NB4 (cell line): ENCODE measurements at places on chromosomes 12 and 14.

DNA sequence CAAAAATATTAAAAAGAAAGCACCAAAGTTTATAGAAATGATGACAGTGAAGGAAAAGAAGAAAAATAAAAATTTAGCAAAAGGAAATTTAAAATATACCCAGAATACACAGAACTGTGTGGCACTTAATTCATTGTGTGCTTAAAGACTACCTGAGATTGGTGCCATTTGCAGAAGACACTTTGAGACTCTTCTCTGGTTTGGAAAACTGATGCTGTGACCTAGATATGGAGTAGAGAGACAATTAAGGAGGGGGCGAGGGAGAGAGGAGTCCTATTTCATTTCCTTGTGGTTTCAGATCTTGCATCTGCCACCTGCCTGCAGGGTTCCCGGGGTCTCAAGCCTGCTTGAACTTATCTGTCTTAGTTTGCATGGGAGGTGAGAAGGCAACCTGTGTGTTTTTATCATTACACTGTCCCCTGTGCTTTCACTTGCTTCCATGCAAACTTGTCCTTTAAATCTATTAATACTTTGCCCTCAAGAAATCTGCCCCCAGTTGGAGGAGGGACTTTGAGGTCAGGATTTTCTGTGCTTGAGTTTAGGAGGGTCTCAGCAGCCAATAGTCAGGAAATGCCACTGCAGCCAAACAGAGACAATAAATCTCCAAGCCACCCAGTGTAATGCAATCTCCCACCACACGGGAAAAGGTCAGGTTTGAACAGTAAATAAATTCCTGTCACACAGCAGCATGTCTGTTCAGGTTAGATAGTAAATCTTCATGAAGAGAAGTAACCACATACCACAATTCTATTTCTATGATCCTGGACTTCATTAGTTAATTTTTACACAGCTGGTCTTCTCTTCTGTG lies 119.4 kb downstream of the CAND1 start:
- no peak for DNase-seq

DNA sequence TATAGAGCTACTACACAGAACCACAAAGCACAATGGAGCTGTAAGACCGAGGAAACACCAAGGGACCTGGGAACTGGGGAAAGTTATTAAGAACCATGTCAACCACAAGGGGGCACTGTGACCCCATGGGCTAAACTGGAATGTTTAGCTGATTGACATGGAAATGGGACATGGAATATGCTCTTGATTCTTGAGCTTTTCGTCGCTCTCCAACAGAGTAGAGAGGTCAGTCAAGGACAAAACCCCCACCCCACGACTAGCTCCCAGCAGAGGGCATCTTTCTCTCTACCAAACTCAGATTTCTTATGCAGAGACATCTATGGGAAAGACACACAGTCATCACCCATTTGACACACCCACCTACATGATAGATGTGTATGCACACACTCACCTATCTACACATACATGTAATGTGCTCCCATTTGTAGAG lies 10.1 kb downstream of the NDRG2 start:
- peak; percentile 87 for DNase-seq

- no peak for DNase-seq
Measured at GRCh38 chr12:126431767-126432166, 1366.5 kb downstream of the AACS start.

DNA sequence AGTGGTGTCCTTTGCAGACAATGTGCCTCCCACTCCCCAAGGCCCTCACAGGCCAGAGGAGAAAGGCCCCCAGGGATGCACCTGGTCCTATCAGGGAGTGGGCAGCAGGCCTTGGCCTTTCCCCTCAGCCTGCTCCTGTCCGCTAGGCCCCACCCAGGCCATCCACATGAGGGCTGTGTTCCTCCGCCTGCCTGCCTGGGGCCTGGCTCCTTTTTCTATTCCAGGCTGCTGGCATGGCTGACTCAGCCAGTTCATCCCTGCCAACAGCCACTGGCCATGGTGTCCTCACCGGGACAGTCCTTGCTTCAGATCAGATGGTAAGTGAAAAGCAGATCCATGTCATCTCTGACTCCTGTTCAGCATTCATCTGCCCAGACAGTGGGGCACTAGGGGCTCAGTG lies 13.4 kb downstream of the ISM2 start:
- no peak for DNase-seq

GRCh38 chr14:62304257-62304656 lies 542.0 kb downstream of the SNAPC1 start:
- DNase-seq, result no peak

- DNase-seq, result no peak
Measured at GRCh38 chr12:62103748-62104147, 156.5 kb upstream of the USP15 start.

GRCh38 chr12:97940629-97941028 lies 478.0 kb downstream of the RMST start:
- no peak for DNase-seq

DNA sequence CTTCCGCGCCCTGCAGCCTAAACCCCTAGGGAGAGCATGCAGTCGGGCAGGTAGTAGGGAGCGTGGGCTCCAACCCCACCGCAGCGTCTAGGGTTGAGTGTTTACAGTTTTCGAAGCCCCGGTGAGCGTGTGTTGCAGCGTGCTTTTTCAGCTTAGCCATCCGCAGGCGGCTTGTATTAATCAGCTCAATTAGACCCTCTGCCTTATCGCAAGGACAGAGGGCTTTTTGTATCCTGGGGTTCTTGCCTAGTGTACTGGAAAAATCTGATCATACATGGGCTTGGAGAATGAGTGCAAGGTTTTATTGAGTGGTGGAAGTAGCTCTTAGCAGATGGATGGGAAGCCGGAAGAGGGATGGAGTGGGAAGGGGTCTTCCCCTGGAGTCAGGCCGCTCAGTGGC lies 44.4 kb upstream of the GNG2 start:
- no peak for DNase-seq

DNA sequence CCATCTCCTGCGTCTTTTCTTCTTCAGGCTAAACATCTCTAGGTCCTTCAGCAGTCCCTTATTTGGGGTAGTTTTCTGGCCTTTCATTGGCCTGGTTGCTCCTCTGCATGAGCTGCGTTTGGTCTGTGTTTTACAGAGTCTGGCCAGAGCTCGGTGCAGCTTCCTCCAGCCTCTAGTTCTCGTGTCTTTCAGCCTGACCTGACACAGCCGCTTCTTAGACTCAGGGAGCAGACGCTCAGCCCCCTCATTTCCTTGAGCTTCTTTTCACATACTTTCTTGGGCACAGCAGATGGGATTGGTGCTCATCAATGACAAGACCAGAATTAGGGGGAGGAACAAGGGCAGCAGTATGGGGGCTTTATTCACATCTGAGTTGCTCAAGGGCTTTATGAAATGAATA lies 13.6 kb upstream of the GSG1 start:
- DNase-seq, result no peak

DNA sequence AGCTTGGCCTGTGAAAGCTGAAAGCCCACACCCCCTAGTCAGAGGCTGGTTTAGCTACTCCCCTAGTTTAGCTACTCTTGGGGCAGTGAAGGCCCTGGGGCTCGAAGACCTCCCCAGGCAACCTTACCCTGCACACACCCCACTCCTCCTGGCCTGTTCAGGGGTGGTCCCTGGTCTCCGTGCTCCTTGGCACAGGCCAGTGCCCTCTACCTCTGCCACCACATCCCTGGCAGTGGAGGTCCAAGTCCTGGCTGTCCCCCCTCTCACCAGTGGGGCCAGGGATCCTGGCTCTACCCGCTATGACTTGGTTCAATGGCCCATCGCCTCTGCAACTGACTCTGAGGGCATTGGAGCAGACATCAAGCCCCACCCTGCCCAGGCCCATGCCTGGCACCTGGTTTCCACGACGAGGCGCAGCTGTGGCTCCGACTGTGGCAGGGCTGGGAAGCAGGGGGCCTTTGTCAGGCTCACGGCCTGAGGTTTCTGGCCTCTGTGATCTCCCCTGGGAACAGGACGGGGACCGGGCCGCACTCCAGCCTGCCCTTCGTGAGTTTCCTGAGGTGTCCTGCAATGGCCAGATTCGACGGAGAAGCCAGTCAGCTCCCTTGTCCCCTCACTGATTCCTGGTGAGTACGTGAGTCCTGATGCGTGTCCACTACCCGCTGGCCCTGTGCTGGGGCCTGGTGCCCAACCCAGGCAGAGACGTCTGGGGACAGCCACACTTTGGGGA lies 5.7 kb downstream of the TMEM121 start:
- no peak for DNase-seq

GRCh38 chr12:65715961-65716360 lies 108.3 kb upstream of the HMGA2 start:
- no peak for DNase-seq

- DNase-seq, result no peak
Measured at GRCh38 chr14:100439781-100440180, 116.6 kb downstream of the SLC25A47 start.

DNA sequence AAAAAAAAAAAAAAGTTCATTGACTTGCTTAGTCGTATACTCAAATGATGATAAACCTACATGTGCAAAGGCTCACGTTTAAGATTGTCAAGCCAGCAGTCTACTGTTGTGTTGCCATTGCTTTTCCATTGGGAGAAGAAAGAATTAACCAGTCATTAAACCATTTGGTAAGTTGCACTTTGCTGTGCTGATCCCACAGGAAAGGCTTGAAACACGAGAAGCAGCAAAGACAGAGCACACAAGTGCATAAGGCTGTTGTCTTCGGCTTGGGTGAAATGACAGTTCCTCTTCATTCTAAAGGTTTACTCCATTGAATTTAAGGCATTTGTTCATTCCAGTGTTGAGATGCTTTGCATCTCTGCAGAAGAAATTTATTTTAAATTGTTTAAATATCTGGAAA lies 50.1 kb downstream of the ZC3H14 start:
- no peak for DNase-seq

DNA sequence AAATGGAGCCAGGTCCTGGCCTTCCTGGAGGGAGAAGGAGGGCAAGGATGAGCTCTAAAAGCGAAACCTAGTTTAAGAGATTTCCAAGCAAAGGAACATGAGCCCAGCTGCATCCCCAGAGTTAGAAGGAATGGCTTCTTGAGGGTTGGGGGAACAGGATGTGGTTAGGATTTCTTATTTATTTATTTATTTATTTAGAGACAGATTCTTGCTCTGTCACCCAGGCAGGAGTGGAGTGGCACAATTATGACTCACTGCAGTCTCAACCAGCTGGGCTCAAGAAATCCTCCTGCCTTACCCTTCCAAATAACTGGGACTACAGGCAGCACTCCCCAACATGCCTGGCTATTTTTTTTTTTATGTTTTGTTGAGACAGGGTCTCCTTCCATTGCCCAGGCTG lies 25.3 kb upstream of the TMEM106C start:
- peak; percentile 46 for DNase-seq

GRCh38 chr12:47949441-47950341 lies 13.7 kb upstream of the TMEM106C start:
- DNase-seq, result peak; percentile 75

GRCh38 chr12:113162102-113163029 lies 12.8 kb downstream of the CFAP73 start:
- no peak for DNase-seq

DNA sequence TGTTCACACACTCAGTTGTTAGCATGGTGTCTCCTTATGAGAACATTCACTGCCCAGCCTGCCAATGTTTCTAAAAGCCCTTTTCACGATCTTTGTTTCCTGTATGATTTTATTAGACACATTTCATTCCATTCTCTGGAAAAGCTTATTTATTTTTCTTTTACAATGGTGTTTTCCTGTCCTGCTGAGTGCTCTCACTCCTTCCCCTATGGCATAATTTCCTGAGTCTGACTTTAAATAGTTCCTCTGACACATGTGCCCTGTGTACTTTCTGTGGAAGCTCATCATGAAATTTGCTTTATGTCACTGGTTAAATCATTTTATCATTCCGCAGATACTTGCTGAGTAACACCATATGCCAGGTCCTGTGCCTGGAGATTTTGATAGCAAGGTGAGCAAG lies 612.0 kb downstream of the FLRT2 start:
- no peak for DNase-seq

DNA sequence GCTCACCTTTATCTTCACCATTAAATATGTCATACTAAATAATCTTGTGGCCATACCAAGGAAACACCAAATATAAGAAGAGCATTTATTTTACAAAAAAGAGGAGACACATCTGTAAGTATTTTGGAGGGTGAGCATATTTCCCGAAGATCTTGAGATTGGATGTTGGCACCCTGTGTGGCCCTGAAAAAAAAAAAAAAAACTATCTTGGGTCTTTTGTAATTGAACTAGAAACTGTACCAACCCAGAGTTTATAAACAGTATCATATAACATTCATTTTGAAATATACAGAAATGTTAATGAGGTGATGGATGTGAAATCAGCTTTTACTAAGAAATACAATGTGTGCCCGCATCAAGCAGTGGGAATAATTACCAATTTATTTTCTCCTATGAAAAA lies 104.0 kb upstream of the FRMD6 start:
- no peak for DNase-seq

DNA sequence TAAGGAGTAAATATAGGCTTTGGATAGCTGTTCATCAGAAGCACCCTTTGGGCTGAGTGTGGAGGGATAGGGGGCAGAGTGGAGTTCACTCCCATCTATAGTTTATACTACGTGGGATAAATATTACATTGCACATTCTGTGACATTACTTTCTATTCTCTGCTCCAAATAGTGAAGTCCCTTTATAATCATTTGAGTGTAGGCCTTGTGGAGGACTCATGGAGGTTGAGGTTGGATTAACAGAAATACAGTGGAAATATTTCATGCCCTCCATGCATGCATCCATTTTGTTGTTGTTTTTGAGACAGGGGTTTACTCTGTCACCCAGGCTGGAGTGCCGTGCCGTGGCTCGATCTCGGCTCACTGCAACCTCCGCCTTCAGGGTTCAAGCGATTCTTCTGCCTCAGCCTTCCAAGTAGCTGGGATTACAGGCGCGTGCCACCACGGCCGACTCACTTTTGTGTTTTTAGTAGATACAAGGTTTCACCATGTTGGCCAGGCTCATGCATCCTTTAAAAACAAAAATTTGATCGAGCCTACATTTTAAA lies 1.4 kb downstream of the CHPT1 start:
- DNase-seq, result peak; percentile 50

DNA sequence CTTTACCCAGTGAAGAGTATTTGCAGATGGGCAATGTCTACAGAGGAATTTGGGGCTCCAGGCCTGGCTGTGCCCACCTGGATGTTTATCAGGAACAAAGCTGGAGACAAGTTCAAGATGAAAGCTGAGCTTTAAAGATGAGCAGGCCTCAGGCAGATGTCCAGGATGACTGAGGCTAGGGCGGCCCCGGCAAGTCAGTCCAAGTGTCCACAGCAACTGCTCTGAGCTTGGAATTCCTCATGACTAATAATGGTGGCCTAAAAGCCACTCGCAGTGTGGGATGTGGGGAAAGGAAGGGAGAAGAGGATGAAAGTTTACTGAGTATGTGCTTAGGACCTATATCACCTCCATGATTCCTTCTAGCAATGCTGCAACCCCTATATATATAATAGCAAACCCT lies 128.2 kb upstream of the NOS1 start:
- no peak for DNase-seq

GRCh38 chr12:31578632-31579031 lies 12.3 kb downstream of the DENND5B start:
- DNase-seq, result no peak

- DNase-seq, result peak; percentile 32
Measured at GRCh38 chr12:26633591-26634210, 199.3 kb downstream of the ITPR2 start.
